ENCODE measurements at places on chromosomes 11 and 22. TPM values are rescaled to one million over a fixed set of nuclear protein-coding genes. Genes with fewer than 3 reads are reported as not detected.

DNA sequence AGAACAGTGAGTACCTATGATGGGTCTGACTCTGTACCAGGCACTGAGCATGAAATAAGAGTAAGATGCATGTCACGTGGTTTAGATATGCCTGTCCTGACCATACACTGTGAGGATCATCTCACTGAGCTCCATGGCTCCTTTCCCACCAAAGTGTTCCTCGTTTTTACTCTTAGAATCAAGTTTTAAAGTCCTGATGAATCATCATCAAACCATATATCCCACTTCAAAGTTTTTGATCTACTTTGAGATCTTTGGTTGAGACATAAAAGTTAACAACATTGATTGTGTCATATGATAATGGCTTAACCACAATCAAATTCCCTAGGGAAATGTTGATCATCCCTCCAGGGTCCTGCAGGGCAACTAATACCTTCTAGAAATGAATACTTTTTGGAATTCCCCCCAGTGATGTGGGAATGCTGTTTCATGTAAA is 12.8 kb downstream of the ETS1 start:
- DNase-seq = no peak

DNA sequence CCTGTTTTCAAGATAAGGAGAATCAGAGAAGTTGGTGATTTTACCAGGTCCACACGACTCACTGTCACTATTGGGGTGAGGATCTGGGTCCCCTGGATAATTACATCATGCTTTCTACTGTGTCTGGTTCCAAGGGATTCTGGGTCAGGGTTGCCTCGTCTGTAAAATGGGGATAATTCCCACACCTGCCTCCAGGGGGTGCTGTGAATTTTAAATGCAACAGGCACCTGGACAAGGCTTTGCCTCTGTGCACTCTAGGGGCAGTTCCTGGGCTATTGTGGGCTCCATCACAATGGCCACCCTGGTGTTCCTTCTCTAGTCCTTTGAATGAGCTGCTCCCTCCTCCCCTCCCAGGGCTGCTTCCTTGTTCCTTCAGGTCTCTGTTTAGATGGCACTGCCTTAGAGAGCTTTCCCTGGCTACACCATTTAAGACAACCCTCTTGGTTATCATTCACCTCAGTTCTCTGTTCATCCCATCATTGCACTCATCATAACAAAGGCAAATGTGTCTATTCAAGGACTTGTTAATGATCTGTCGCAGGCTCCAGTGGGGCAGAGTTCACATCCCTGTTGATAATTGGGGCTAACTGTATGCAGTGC is 178.6 kb downstream of the MIAT start:
- DNase-seq = peak; percentile 57

- no peak for DNase-seq
Measured at GRCh38 chr11:76857781-76858410, 2.8 kb upstream of the ACER3 start.

- peak; percentile 81 for DNase-seq
Measured at GRCh38 chr11:12893787-12894672, 115.1 kb upstream of the RASSF10 start.

GRCh38 chr22:17875631-17876030 is 101.4 kb upstream of the BID start:
- no peak for DNase-seq

DNA sequence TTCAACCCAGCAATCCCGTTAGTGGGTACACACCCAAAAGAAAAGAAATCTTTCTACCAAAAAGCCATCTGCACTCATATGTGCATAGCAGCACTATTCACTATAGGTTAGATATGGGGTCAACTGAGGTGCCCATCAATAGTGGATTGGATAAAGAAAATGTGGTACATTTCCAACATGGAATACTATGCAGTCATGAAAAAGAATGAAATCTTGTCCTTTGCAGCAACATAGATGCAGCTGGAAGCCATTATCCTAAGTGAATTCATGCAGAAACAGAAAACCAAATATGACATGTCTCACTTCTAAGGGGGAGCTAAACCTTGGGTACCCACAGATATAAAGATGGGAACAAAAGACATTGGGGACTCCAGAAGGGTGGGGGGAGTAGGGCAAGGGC is 1.9 kb upstream of the ARHGAP8 start:
- no peak for DNase-seq

Gene NAALAD2
- total RNA-seq = 142 TPM

Data from Caco-2 (cell line).